Activated T-helper 1 cell treated with Interleukin-2 at 50 U/mL for 16 hours (primary cell): ENCODE measurements at places on chromosomes 2 and 18.

GRCh38 chr2:108617617-108618016 is 83.3 kb downstream of the LIMS1 start:
- DNase-seq, result no peak

DNA sequence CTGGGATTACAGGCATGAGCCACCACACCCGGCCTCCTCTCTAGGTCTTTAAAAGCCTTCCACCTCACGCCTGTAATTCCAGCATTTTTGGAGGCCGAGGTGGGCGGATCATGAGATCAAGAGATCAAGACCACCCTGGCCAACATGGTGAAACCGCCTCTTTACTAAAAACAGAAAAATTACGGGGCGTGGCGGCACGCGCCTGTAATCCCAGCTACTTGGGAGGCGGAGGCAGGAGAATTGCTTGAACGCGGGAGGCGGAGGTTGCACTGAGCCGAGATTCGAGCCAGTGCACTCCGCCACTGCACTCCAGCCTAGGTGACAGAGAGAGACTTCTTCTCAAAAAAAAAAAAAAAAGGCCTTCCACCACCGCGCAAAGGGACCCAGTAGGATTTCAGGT is 1.3 kb upstream of the FAM117B start:
- no peak for DNase-seq

DNA sequence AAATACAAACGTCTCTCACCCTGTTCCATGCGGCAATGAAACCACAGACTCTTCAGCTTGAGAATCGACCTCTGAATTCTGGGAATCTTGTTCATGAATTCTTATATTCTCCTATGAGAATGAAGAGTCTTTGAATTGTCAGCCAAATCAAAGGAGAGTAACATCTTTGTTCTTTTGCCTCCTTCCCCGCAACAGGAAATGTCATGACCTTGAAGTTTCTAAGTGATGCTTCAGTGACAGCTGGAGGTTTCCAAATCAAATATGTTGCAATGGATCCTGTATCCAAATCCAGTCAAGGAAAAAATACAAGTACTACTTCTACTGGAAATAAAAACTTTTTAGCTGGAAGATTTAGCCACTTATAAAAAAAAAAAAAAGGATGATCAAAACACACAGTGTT is 21.8 kb downstream of the TNFAIP6 start:
- DNase-seq, result no peak

DNA sequence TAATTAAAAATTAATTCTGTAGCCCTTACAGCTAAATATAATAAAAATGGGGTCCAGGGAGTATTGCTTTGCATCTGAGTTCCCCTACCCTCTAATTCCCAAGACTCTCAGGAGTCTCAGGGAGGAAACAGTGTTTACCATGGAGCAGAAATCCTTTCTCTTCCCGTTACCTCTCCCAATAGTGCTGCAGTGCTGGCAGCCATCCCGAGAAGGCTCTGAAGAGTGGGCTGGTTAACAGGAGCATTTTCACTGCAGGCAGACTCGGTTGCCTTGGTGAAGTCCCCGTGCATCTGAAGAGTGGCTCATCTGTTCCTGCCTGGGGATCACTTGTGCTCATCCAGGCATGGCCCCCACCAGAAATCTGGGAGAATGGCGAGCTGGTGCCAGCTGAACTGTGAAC is 41.8 kb upstream of the TMEM178A start:
- DNase-seq, result no peak

- DNase-seq, result no peak
Observed at GRCh38 chr2:21519412-21519811, 395.6 kb downstream of the TDRD15 start.

- DNase-seq, result no peak
Observed at GRCh38 chr2:17918789-17919188, 40.3 kb downstream of the KCNS3 start.

- DNase-seq, result no peak
Observed at GRCh38 chr2:147405651-147406050, 439.2 kb upstream of the ACVR2A start.

DNA sequence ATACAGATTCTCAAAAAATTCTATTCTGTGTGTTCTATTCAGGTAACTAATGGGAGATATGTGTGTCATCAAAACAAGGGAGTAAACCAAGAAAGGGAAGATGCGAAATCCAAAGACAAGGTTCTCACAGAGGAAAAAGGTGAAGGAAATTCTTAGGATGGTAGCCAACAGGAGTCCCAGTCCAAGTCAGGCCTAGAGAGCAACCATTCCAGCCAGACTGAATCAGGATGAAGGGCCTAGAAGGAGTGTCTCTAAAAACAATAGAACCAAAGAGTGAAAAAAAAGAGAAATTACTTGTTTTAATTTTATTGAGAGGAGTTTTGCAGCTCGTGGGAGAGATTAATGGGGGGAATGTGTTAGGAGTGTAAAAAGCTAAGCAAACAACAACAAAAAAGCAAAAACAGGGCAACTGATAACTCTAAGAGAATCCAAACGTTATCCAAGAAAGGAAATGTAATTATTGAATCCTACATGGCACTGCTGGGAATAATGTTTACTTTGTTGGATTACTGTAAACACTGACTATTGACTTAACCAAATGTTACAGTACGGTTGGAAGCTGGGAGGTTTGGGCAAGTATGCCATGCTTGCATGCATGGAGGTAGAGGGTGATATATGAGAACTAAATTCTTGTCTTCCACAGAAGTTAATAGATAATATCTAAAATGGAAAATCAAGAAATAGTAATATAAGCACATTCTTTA is 12.3 kb downstream of the MAP3K20 start:
- no peak for DNase-seq

- DNase-seq, result no peak
Observed at GRCh38 chr2:166413255-166413654, 37.5 kb upstream of the SCN9A start.

GRCh38 chr2:158321264-158321663 is 135.3 kb downstream of the CCDC148 start:
- no peak for DNase-seq

GRCh38 chr18:48371854-48372602 is 37.2 kb downstream of the ZBTB7C start:
- no peak for DNase-seq

DNA sequence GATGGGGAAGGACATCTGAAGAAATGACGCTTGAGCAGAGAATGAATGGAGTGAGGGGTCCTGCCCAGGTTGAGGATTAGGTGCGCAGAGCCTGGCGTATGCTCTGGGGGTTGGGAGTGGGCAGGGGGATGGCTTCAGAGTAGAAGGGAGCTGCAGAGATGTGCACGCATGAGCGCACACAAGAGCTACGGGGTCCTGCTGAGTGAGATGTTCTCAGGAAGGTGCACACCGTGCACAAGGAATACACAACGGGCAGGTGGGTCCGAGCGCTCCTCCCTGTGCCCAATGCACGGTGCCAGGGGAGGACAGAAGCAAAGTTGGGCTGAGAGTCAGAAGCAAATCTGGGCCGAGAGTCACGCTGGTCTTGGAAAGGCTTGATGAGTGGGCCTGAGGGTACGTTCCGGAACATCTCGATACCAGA is 25.5 kb downstream of the TWIST2 start:
- no peak for DNase-seq

DNA sequence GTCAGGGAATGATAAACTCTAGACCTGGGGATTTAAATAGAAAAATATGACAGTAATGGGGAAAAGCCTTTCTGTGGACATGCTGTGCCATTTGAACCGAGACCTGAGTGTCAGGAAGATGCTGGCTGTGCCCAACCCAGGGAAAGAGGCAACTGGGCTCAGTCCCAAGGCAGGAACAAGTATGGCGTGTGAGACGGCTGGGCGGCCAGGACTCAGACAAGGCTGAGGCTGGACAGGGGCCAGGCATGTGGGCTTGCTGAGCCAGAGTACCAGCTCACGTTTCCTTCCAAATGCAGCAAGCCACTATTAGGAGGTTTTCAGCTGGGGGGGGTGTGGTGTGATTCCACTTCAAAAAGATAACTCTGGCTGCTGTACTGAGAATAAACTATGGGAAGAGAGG is 92.4 kb downstream of the INPP5D start:
- no peak for DNase-seq

DNA sequence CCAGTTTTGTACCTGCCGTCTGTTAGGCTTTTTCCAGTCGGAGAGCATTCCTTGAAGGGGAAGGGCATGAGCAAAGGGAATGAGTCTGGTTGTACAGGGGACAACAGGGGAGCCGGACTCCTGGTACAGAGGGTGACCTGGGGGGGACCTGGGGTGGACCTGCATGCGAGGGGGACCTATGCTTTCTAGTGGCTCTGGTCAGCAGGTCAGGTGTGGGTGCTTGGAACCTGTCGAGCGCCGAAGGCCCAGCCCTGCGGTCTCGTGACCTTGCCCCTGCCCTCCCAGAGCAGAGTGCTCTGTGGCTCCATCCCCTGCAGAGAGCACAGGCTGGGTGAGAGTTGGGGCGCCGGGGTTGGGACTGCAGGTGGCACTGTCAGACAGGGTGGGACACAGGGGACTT is 96.7 kb upstream of the ASAP2 start:
- DNase-seq, result no peak

DNA sequence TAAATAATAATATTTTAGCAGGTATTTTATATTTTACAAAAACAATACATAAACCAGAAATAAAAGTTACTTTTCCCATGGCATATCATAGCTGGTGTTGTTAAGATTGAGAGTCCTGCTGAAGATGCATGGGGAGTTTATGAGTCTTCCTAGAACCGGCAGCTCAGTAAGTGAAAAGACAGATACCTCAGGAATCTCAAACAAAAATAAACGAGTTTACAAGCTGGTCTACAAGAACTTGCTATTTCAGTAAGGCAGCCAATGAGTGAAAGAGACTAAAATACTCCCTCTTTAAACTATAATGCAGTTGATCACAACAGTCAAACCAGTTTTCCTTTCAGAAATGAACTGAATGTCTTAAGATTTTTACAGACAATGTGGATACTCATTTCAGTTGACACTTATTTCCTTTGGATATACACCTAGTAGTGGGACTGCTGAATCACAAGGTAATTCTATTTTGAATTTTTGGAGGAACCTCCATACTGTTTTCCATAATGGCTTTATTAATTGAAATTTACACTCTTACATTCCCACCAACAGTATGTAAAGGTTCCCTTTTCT is 8.9 kb downstream of the GAREM1 start:
- no peak for DNase-seq

DNA sequence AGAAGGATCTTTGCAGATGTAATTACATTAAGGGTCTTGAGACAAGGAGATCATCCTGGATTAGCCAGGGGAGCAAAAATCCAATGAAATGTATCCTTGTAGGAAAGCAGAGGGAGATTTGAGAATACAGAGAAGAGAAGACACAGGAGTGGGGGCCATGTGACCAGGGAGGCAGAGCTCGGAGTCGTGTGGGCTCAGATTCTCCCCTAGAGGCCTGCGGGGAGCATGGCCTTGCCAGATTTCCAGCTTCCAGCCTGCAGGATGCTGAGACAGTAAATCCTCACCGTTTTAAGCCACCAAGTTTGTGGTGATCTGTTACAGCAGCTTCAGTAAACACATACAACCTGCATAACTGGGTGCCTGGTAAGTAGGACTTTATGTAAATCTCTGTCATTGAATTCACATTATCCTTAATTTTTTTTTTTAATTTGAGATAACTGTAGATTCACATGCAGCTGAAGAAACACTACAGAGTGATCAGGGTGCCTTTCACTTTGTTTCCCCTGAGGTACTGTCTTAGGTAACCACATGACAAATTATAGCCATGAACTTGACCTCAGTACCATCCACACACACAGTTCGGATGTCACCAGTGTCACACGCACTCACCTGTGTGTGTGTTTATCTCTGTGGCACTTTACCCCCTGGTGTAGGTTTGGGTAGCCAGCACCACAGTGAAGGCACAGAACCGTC is 138.4 kb upstream of the HDAC4 start:
- DNase-seq, result no peak

DNA sequence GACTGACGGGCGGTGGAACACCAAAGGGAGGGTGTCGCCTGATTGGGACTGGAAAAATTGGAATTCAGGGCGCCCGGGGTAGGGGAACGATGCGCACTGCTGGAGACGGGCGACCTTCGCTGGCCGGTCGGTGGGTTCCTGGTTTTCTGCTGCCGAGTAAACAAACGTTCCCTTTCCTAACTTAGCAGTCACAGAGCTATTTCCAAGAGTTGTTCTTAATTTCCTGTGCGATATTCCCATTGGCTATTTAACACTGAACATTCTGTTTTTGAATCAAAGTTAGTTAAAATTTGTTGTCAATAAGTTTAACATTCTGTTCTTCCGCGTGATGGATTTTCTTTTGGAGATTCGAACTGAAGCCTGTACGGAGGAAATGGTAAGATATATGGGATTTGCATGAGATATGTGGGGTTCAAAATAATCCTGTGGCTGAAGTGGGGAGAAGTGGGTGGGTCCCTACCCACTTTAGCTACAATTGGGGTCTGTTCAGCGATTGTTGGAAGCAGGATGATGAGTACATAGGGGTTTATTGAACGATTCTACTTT is 862 bp downstream of the C18orf54 start:
- no peak for DNase-seq

- no peak for DNase-seq
Observed at GRCh38 chr2:238955648-238956531, 108.0 kb downstream of the TWIST2 start.

DNA sequence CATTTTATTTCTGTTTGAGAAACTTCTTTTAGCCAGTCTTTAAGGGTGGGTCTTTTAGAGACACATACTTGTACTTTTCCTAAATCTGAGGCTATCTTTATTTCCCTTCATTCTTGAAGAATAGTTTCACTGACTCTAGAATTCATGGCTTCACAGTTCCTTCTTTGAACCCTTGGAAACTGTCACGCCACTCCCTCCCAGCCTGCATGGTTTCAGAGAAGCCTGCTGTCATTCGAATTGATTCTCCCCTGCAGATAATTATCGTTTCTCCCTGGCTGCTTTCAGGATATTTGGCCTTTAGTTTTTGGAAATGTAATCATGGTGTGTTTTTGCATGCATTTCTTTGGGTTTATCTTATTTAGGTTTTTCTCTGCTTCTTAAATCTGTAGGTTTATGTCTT is 72.0 kb upstream of the REV1 start:
- no peak for DNase-seq

- DNase-seq, result no peak
Observed at GRCh38 chr2:207163053-207163755, 2.5 kb downstream of the KLF7 start.

GRCh38 chr18:39604836-39605235 is 2039.2 kb upstream of the CELF4 start:
- DNase-seq, result no peak

DNA sequence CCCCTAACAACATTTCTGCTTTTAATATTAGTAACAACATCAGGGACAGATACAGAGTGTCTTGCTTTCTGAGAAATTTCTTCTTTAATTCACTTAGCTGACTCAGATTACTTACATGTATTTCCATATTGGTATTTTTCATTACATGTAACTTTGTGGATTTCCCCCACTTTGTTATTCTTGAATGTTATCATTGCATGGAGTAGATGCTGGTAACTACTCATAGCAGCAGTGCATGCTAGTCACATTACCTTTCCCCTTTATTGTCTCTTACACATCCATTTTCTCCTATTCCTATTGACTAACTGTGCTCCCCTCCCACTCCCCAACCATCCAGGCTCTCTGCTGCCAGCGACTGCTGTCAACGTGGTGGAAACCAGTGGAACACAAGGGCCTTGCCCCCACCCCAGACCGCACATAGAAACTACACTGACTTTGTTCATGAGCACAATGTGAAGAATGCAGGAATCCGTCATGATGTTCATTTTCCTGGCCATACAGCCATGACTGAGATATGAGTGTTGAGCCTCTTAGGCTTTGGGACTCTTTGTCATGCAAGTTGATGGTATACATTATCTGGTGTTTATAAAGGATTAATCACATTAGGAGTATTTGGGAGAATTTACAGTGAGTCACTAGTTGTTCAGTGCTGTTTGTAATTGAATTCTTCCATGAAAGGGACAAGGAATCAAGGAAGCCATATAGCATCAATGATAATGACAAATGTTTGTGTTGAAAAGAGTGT is 91.0 kb downstream of the EPB41L5 start:
- DNase-seq, result no peak
